Stimulated activated CD8-positive, alpha-beta memory T cell treated with anti-CD3 and anti-CD28 coated beads, Interleukin-15, amount 100 ng/mL, for 4 hours (primary cell): ENCODE measurements at places on chromosomes 1 and 21.

DNA sequence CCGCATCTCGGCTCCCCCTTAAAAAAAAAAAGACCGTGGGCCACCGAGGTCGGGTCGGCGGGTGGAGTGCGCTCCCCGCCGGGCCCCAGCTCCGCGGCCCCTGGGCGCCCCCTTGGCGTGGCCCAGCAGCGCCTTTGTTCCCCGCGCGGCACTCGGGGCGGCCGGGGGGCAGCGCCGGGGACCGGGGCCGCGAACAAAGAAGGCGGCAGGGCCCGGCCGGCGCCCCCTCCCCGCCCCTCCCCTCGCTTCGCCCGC lies 571 bp downstream of the MARCKSL1 start:
- DNase-seq, result no peak

GRCh38 chr1:74733604-74734484 lies 892 bp downstream of the TYW3 start:
- DNase-seq, result no peak

GRCh38 chr1:211420389-211420788 lies 71.6 kb downstream of the RD3 start:
- no peak for DNase-seq

DNA sequence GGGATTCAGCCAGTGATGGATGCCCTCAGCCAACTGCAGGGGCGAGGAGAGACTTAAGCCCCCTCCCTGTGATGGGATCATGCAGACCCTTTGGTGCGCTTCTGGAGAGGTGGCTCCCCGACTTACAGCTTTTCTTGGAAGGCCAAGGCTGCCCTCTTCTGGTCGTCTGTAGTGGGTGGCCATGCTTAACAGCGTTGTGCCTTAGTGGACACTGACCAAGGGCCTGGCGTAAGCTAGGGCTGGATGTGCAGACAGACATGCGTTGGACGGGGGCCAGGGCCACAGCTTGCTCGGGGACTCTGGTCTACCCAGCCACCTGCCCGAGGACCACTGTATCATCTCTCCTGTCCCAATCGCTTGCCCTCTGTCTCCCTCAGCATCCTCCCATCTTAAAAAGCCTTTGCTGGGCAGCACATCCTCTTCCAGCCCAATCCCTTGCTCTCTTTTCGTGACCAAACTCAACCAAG lies 5.5 kb downstream of the AZIN2 start:
- no peak for DNase-seq

GRCh38 chr1:212256369-212256768 lies 28.8 kb upstream of the PPP2R5A start:
- DNase-seq, result no peak

GRCh38 chr1:106802181-106802580 lies 254.3 kb upstream of the PRMT6 start:
- DNase-seq, result no peak

GRCh38 chr1:228862542-228863505 lies 127.5 kb downstream of the RHOU start:
- no peak for DNase-seq

- DNase-seq, result no peak
Observed at GRCh38 chr1:161943737-161944136, 79.9 kb downstream of the OLFML2B start.

GRCh38 chr1:31000301-31000700 lies 65.2 kb downstream of the PUM1 start:
- no peak for DNase-seq
